Stimulated activated naive CD8-positive, alpha-beta T cell treated with anti-CD3 and anti-CD28 coated beads, Interleukin-15, Interleukin-2, amounts not matched to agents 100 U/mL and 50 U/mL, for 24 hours (primary cell): ENCODE measurements at places on chromosomes 5 and 9.

- DNase-seq, result no peak
Measured at GRCh38 chr5:59040024-59040803, 457.3 kb downstream of the RAB3C start.

DNA sequence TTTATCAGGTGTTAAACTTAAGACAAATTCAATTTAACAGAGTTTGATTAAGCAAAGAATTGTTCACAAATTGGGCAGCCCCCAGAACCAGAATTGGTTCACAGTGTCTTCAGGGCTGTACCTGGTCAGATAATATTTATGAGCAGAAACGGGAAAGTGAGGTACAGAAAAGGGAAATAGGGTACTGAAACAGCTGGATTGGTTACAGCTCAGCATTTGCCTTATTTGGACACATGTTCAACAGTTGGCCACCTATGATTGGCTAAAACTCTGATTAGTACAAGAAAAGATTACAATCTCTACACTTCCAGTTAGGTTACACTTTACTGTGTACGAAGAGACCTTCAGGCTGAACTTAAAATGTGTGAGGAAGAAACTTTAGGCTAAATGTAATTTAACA is 18.7 kb downstream of the LRRC70 start:
- no peak for DNase-seq

- DNase-seq, result no peak
Measured at GRCh38 chr5:122063836-122064235, 14.2 kb downstream of the LOX start.

DNA sequence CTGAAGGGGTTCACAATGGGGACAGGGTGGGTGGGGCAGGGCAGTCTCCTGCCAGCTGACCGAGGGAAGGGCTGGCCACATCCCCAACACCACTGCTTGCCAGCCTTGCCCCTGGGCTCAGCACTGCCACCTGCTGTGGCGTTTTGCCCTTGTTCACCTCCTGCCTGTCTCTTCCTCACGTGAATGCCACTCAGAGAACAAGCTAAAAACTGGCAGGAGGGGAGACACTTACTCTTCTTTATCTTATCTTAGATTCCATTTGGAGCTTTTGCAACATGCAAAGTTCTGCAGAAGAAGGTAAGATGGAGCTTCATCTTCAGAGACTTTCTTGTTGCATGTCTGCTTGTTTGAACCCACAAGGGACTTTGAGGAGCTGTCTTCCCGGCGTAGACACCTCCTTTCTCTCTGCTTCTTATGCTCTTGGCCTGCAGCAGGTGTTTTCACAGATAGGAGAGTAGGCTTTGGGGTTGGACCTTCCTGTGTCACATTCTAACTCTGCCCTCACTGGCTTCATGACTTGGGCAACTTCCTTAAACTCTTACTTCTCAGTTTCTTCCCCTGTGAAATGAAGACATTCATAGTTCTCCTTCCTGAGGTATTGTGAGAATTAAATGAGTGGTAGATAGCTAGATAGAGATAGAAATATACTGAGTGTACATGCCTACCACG is 4.1 kb downstream of the LRSAM1 start:
- DNase-seq, result peak; percentile 54

DNA sequence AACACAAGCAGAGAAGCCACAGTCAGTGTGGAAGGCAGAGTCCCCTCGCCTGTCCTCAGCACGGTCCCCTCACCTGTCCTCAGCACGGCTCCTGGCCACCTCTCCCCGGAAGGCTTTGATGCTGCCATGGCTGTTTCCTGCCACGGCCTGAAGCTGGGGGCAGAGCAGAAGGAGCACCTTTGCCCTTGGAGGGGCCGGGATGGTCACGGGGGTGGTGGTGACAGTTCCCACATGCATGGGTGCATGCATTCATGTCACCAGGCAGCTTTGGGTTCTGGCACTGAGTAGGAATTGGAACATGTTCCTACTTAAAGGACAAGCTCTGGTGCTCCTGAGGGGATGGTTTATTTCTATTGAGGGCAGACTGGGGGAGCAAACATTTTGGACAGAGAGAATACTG is 57.8 kb upstream of the PHYKPL start:
- DNase-seq, result no peak

- DNase-seq, result no peak
Measured at GRCh38 chr9:135505406-135506187, 5.1 kb downstream of the MRPS2 start.

GRCh38 chr5:32044434-32044833 is 129.7 kb downstream of the GOLPH3 start:
- no peak for DNase-seq
